ENCODE measurements at places on chromosomes 6 and 20. TPM values are rescaled to one million over a fixed set of nuclear protein-coding genes. Genes with fewer than 3 reads are reported as not detected.

GRCh38 chr6:11223286-11223864 is 9.1 kb downstream of the NEDD9 start:
- peak; percentile 67 for DNase-seq

DNA sequence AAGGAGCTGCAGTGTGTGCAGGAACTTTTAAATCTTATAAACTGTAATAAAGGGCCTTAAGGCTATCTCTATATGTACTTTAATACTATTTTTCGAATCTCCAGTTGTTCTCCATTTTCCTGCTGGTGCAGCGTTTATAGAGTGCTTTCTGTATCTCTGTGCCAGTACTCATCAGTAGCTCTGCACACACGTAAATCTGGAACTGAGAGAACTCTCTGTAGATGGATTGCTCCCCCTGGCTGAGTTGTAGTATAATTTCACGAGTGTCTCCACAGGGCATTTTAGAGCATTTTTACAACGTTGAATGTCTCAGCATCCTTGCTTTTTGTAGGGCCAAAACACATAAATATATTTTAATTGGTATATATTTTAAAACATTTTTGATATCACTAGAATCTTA is 256.5 kb downstream of the TRDN start:
- DNase-seq: no peak

DNA sequence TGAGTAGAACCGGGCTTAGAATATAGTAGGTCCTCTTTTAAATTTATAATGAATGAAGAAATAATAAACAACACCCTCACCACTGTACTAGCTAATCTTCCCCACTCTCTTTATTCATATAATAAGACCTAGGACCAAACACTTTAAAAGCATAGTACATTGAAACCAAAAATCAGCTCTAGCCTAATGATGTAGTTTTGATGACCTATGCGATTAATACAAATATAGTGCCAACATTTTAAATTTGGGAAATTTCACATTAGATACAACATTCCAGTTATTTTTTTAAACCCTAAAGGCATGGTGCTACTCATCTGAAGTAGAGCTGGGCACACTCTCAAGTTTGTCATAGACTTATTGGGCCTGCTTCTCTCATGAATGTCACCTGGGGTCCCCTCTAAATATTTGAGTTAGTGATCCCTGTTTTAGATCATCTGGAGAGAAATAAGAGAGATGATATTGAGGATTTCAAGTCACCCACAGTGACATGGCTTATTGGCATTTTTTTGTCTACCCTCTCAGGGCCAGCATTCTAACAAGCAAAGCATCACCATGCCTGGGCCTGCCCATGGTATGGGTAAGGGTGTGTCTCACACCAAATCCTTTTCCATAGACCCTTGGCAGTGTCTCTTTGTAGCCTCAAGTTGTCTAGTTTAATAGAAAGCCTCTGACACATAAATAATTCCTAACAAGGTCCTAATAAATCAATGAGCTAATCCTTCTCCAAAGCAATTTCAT is 319.8 kb downstream of the HIVEP2 start:
- DNase-seq: no peak

GRCh38 chr6:57205550-57206328 is 16.4 kb downstream of the RAB23 start:
- no peak for DNase-seq

DNA sequence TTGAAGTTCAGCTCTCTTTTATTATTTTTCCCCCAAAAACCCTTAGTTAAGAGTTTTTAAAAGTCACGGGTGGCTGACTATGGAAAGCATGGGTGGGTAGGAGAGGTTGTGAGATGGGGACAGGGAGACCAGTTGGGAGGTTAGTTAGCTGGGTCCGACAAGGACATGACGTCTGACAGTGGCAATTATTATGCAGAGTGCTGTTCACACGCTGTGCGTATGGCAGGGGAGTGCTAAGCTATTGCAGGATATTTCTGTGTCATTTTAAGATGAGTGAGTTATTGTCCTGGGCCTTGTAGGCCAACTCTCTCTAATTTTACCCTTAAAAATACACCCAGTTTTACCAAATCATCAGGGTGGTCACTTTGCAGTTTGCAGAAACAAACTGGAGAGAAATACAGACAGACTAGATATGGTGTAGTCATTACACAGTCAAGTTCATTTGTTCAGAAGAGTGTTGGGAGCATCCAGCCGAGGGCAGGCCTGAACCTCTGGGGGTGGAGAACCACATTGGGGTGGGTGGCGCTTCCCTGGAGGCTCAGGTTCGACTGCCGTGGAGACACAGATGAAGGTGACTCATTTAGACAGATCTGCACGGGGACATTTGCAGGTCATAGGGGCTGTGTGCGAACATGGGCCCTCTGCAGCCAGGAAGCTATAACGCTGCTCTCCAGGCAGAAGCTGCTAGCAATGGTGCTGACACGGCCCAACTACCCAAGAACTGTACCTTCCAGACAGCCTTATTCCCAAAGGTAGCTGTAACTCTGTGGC is 307.6 kb downstream of the QKI start:
- no peak for DNase-seq

GRCh38 chr20:20407891-20408805 is 40.2 kb downstream of the INSM1 start:
- no peak for DNase-seq

DNA sequence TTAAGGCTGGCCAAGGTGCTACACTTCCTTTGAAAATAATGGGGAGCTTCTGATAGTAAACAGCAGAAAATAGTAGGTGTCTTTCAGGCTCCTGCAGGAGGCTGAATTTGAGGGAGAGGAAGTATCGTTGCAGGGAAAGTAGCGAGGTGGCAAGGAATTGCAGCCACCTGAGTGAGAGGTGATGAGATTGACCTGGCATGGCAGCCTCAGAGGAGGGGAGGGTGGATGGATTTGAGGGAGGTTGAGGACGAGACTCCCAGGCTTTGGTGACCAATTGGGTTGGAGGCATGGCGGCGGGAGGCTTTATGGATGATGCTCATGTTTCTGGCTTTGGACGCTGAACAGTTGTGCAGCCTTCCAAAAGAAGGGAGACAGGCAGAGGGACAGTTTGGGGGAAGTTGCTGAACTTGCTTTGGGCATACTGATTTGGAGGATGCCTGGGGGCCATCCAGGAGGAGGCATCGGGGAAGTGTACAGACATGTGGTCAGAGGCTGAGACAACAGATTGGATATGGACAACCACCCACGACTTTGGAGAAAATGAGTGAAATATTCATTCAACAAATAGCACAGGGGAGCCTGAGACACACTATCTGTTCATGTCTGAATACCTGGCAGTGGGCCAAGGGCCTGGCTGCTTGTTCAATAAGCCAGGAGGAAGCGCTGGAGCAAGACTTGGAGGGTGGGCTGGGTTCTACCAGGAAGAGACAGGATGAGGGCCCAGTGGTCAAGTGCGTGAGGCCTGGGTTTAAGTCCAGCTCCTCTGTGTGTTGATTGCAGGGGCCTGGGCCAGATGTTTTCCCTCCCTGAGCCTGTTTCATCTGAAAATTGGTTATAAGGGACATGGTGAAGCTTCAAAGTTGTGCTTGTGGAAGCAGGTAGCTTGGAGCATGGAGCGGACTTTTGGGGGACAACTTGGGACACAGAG is 113.2 kb downstream of the CEBPB start:
- no peak for DNase-seq

Gene THBS2
- 73.0 TPM for total RNA-seq

DNA sequence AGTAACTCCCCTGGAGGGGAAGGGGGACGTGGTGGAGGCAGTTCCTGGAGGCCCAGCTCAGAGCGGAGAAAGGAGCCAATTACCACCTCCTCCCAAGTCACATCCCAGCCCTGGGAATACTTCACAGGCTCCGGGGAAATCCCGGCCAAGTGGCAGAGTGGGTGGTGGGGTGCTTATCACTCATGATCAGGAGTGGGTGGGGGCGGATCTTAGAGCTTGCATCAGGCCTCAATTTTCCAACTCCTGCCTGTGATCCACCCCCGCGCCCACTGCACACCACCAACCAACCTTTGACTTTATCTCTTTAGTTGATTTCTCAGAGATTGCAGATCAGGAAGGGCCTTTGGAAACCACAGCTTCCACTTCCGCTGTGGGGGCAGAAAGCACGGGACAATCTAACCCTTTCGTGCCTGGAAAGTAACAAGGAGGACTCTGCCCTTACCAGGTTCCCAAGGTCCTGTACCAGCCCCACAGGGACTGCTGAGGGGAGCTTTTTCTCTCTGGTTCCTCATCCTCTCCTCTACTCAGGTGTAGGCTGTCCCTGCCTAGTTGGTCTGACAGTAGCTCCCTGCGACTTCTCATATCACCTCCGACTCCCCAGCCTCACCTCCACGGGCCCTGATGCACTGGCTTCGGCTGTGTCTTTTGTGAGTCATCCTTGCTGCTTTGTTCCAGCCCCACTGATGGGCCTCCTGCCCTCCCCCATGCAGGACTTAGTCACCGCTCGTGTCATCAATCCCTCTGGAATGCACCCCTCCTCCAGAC is 24.9 kb upstream of the IER3 start:
- DNase-seq: peak; percentile 85

Gene SEMG1
- total RNA-seq: 1.8 TPM

DNA sequence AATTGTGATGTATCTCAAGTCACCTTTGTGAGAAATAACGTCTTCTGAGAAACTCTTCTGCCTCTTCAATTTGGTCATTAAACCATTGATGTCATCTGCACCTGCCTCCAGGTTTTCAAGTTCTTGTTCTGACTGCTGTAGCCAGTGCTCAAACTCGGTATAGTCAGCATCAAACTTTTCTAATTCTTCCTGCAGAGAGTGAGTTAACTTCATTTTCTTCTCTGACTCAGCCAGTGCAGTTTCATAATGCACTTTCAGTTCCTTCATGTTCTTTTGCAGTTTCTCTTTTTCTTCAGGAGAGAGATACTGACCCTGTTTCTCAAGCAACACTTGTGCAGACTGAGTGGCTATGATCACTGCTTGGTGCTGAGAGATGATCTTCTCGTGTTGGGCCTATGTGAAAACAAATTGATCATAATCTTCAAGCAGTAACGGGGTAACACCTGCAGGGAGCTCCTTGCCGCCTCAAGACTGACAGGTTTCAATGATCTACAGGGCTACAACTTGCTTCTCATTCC is 48.8 kb downstream of the DST start:
- no peak for DNase-seq

Gene GNRH2
- total RNA-seq: not detected

Gene AGPAT1
- 25.8 TPM for total RNA-seq

DNA sequence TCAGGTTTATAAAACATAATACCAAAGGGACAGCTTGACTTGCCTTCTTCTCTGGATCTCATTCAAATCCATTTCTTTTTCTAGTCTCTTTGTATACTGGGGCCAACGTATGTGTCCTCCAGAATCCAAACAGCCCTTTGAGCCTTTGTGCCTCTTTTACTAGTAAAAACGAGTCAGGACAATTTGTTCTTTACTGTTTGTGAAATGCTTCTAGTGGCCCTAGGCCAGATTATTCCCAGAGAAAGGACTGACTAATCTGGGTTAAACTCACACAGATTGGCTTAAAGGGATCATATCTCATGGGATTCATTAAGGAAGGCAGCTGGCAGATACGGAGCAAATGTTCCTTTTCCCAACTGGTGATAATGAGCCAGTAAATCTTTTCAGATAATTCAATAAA is 32.1 kb upstream of the MANEA start:
- no peak for DNase-seq

DNA sequence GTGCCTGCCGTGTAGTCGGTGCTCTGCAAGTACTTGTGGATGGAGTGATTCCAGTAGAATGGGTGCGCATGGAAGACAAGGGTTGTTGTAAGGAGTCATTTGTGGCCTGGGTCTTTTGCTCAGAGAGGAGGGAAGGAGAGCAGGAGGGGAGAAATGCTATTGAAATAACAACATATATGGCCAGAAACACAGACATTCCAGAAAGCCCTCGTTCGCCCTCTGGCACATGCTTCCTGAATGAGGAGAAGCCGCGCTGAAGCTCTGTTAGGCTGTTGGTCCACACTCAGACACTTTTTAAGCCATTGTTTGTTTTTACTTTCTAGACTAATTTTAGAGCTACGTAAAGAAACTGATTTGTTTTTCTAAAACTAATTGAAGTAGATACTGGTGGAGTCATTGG is 107.4 kb downstream of the RPP40 start:
- DNase-seq: no peak

DNA sequence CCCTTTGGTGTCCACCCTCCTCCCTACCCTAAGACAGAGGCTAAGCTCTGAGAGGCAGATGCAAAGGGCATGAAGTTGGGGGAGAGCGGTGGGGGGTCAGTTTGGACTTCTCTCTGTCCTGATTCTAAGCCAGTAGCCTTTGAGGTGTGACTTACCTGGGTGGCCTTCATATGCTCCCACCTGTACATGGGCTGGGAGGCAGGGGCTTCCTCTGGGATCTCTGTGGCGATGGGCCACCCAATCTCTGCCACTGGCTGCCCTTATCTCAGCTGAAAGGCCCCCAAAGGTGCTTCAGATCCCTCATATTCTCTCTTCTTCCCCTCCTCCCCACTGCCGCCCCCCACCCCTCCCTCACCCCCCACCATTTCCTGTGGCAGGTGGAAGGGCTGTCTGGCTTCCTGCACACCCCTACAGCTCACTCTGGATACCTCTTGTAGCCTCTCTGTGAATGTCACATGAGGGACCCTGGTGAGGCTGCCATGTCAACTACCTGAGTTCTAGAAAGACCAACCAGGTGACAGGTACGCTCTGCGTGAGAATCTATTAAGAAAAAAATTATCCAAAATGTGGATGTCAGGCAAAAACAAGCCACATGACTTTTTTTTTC is 34.0 kb downstream of the PNLDC1 start:
- no peak for DNase-seq

Gene BPIFA1
- not detected for total RNA-seq

DNA sequence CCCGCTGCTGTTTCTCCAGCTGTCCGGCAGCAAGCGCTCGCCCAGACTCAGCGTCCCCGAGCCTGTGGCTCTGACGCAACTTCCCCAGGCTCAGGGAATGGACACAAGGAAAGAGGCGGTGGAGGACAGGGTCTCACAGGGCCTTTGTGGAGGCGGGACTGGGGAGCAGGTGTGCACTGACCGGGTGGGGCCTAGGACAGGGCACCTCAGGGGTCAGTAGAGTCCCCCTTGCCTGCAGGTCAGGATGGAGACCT is 20.0 kb downstream of the LAMA5 start:
- no peak for DNase-seq

- no peak for DNase-seq
Observed at GRCh38 chr6:21240709-21241108, 352.8 kb upstream of the SOX4 start.

Gene CAPN11
- total RNA-seq: 2.9 TPM

DNA sequence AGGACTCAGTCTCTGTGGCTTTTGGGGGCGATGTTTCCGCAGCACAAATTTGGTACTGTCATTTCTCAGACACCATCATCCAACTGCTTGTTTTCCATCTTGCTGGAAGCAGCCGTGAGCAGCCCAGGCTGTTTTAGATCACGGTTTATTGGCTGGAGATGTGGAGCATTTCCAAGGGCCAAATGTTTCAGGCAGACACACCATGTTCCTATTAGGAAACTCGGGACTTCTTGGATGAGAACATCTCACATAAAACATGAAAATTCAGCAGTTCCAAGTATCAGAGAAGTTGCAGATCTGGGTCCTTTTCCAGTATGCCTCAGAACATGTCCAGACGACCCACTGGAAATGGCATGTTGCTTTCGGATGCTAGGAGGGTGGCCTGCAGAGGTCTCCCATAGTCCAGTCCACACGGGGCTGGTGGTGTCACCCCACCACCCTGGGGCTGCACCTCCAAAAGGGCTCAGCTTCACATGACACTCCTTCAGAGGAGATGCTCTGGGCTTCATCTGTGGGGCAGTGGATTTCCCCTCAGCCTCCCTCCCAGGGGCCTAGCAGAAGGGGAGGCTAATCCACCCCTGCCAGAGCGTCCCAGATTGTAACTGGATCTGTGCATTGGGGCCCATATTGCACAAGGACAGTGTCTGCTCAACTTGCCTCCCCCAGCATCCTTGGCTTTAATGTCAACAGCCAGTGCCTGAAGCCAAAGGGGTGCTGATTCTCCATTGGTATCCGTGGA is 176.3 kb downstream of the SCP2D1 start:
- DNase-seq: no peak

GRCh38 chr6:293193-294174 is 1.2 kb downstream of the DUSP22 start:
- DNase-seq: no peak

Data from breast epithelium (tissue), 4 donors.